Activated naive CD4-positive, alpha-beta T cell treated with Interleukin-2 at 50 U/mL for 16 hours (primary cell): ENCODE measurements at places on chromosomes 1 and 21.

DNA sequence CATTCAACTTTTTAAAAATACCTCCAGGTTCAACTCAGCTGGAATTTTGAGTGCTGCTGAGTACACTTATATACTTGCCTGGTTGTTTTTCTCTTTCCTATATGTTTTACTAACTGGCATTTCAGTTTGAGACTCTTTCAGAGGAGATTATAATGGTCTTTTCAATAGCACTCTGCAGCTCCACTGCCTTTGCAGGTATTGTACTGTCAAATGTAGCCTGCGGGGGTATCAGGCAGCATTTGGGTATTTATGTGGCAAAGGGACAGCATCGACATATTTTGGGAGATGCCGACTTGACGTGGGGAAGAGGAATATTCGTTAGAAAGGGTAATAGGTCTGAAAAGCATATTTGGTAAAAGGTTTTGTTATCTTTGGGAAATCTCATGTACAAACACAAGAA is 11.1 kb upstream of the TGFBR3 start:
- DNase-seq, result no peak

DNA sequence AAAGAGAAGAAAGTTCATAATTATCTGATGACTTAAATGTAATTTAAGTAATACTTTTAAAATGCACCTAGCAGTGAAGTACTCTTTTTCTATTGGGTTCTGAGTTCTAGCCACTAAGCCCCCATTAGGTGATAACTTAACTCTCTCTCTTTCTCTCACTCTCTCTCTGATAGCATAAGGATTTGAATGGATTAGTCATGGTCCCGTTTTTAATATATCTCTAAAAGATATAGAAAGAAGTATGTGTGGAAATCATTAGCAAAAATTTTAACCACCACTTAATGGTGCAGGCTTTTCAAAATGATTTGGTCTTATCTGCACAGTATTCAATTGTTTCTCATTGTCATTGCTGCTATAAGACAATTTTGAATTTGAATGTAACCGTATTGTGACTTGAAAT is 78.2 kb downstream of the RWDD3 start:
- no peak for DNase-seq

GRCh38 chr1:220905650-220906560 is 26.7 kb downstream of the HLX start:
- no peak for DNase-seq

- no peak for DNase-seq
Measured at GRCh38 chr1:189211742-189212141, 1265.9 kb downstream of the BRINP3 start.

DNA sequence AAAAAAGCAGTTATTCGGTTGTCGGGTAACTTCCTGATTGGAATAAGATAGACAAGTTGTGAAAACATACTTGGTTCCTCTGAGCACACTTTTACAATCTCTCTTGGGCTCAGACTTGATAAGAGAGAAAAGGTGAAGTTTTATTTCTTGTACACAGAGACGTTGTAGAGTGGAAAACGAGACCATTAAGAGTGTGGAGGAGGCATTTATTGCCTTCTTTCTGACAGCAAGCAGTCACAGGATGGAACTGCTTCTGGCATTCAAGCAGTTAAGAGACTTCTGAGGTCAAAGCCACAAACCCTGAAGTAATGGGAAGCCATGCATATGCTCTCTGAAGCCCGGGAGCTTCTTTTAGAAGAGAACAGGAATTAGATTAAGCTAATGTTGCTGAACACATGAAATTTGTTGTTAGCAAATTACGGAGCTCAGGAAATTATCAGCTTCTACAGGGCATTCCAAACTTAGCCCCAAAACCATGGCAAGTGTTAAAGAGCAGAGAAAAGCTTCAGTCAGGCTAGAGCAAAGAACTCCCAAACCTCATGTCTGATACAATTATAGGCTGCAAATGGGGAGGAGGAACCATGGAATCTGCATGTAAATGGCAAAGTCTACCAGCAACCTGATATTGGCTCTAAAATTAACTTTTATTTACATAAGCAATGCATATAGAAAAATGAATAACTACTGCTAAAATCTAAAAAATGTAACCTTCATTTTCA is 26.0 kb downstream of the S1PR1 start:
- DNase-seq, result no peak

DNA sequence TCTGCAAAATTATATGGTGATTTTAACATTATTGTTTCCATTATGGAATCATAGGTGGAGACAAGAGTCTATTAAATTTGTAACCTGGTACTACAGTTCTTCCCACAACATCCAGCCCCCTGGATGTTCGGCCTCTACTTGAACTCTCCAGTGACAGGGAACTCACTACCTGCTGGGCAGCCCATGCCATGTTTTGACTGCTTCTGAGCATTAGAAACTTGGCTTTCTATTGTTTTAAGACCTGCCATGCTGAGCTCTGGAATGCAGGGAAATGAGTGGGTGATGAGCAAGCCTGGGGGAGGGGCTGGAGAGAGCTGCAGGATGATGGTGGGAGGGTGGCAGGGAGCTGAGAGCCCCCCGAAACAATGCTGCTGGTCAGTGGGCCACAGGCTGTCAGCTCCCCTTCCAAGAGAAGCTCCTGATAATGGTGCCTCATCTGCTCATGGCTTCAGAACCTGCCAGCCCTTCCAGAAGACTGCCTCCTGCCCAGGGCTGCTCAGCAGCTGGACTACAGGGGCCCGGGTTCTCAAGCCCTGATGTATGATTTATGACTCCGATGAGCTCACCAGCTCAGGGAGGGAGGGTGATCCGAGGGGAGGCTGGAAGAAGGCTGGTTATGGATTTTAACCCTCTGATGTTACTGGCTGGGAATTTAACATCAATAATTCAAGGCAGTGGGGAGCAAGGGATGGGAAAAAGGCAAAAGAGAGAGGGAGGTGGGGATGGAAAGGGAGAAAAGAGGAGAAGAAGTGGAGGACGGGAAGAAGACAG is 205.0 kb downstream of the HIVEP3 start:
- DNase-seq, result no peak

- no peak for DNase-seq
Measured at GRCh38 chr1:203227371-203228083, 1.9 kb downstream of the CHIT1 start.

- no peak for DNase-seq
Measured at GRCh38 chr1:167795810-167796740, 74.3 kb downstream of the MPZL1 start.

DNA sequence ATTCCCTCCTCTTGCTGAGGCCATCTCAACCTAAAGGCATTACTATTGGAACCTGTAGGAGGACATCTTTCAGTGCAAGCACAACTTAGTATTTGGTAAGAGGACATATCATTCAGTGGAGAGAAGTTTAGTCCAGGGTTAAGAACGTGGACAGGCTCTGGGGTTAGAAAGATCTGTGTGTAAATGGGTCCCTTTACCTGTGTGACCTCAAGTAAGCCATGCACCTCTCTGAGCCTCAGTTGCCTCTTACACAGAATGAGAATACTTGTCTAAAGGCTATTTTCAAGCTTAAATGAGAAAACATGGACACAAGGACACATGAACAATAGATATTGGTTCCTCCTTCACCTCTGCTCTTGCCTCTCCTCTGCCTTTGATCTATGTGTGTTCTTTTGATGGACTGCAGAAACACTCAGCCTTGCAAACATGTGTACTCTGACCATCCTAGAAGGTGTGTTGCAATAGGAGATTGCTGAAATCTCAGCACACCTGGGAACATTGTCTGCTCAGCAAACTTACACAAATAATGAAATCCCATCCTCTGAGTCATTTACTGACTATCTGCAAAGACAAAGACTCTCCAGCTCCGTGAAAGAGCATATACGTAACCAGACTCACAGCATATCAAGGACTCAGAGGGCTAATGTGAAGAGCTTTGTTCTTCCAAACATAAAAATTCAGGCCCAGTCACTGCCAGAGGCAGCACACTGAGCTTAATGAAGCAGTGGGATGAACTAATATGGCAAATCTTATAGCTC is 143.8 kb downstream of the DAB1 start:
- DNase-seq, result no peak

- DNase-seq, result no peak
Measured at GRCh38 chr1:218667781-218668516, 322.8 kb downstream of the TGFB2 start.

- DNase-seq, result no peak
Measured at GRCh38 chr1:161311595-161312181, 1.9 kb upstream of the MPZ start.

- no peak for DNase-seq
Measured at GRCh38 chr1:110176299-110176956, 26.1 kb downstream of the SLC6A17 start.

DNA sequence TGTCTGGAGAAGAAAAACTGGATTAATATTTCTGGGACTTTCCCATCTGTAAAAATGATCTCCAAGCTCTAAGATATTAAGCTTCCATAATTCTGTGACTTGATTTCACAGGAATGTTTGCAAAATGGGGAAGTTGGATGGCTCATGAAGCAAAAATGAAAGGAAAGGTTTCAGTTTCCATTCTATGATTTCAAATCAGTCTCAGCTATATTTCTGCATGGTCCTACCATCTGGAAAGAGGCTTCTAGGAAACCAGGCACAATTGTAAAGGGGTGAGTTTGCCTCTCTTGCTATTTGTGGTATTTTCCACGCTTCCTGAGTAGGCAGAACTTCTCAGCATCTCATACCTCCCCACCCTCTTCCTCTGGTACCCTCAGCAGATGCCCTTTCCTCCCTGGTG is 22.4 kb upstream of the ACTN2 start:
- DNase-seq, result no peak

DNA sequence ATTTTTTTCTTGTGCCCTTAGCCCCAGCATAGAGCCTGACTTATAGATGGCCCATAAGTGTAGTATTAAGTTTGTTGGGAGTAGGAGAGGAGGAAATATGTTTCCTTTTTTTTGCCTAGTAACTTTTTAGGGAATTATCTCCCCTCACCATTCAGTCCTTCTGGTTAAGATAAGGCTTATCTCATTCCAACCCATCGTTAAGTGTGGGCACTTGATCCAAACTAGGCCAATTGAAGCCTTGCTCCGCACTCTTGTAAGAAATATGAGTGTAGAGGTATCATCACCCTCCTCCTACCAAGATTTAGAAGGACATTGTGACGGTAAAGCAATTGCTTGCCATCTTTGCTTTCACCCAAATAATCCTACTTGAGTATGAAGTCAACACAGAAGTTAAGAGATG is 8.8 kb upstream of the FGGY start:
- no peak for DNase-seq

DNA sequence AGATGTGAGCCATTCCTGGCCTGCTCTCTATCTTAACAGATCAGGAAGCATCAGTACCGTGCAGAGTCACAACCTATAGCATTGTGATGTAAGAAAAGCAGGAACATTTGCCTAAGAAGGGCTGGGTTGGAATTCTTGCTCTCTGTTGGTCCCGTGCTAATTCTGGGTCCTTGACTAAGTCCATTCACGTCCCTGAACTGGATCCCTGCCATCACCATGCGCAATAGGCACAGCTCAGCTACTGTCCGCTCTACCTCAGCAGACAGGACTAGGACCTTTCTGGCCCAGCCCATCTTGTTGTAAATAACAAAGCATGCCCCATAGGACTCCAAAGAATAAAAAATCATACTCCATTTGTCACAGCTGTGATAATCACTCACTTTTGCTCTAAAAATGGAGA is 175.0 kb downstream of the RGS7 start:
- no peak for DNase-seq

GRCh38 chr1:19946331-19946751 is 22.9 kb upstream of the PLA2G2E start:
- no peak for DNase-seq

DNA sequence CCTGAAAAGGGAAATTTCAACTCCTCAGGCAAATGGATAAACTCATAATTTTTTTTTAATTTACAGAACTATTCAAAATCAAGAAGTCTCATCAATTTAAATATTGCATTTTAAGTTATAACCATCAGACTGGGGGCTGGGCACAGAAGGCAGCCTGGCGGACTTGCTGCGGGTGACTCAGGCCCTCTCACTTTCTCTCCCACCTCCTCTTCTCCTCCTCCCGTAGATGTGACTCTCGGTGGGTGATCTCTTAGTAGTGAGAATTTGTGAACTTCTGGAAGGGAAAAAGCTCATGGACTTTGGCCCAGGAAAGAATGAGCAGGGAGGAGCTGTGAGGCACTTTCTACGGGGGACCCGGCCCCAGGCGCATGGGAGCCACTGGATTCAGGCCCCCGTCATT is 32.9 kb downstream of the CLIC6 start:
- DNase-seq, result no peak

GRCh38 chr21:42567214-42567555 is 53.5 kb downstream of the SLC37A1 start:
- no peak for DNase-seq

GRCh38 chr1:223259462-223259861 is 104.5 kb downstream of the SUSD4 start:
- DNase-seq, result no peak

GRCh38 chr1:44031252-44032169 is at the start of gene SLC6A9:
Gene SLC6A9, minus strand, starts transcription at chr1:44031462. Its CDS starts 7,185 bp downstream, at chr1:44024277.
- DNase-seq, result peak; percentile 67

- no peak for DNase-seq
Measured at GRCh38 chr1:53291574-53291973, 36.3 kb downstream of the LRP8 start.

- no peak for DNase-seq
Measured at GRCh38 chr1:44076066-44076465, 42.6 kb upstream of the KLF17 start.

- DNase-seq, result no peak
Measured at GRCh38 chr1:100810360-100810759, 84.3 kb downstream of the EXTL2 start.

DNA sequence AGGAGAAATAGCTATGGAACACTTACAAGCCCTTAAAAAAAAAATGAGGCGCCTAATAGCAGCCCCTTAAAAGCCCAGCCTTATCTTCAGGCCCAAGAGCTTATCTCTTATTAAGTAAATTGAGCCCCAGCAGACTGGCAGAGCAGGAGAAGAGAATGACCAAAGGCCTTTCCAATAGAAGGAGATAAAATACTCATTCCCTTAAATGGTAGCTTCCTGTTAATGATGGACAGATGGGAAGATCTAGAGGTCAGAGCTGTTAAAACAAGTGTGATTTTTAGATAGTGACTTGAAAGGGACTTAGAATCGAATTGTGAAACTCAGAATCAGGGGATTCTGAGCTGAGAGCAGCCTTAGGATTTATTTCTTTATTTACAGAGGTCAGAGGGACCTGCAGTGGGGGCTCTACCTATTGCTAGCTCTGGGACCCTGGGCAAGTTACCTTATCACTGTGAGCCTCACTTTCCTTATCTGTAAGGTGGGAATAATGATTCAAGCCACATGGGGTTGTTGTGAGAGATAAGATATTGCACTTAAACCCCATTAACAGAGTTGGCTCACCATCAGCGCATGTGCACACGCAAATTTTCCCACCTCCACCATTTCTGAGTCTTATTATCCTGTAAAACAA is 101.3 kb upstream of the C8B start:
- no peak for DNase-seq

DNA sequence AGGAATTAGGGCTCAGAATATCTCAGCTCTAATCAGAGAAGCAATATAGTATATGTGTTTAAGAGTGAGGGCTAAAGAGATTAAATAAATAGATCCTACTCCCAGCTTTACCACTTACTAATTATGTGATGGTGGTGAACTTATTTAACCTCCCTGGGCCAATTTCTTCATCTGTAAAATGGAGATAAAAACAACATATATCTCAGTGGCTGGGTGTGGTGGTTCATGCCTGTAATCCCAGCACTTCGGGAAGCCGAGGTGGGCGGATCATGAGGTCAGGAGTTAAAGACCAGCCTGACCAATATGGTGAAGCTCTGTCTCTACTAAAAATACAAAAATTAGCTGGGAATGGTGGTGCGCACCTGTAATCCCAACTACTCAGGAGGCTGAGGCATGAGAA is 135.2 kb downstream of the SLC44A5 start:
- DNase-seq, result no peak

- peak; percentile 77 for DNase-seq
Measured at GRCh38 chr1:111603979-111604378, 15.6 kb upstream of the RAP1A start.

- peak; percentile 9 for DNase-seq
Measured at GRCh38 chr21:46459356-46460112, 843 bp downstream of the DIP2A start.
